Keratinocyte (primary cell): ENCODE measurements at places on chromosomes 1 and 21. TPM values are rescaled to one million over a fixed set of nuclear protein-coding genes. Genes with fewer than 3 reads are reported as not detected.

DNA sequence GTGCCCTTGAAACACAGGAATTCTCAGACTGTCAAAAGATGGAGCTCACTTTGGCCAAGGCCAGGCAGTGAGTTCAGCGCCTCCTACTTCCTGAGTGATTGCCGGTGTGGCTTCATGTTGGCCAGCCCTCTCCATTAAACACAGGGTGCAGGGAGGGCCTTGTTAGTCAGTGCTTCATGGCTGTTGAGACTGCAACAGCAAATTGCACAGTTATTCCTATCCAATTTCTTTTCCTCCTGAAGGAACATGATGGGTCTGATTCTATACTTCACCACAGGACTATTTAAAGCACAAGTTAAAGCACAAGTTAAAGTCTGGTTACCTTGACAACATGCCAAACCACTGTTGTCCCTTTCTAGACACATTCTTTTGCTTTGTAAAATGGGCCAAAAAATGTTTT is 156.6 kb downstream of the SIPA1L2 start:
- DNase-seq: no peak
- no peak overlapping the region for H3K27ac ChIP-seq
- no peak overlapping the region for H3K4me3 ChIP-seq
- peaks cover 3% of the 10 kb centered on the region for H3K4me1 ChIP-seq
- no peaks in the 10 kb centered on the region for H3K27me3 ChIP-seq

The CTSK gene
- polyA plus RNA-seq: 20.0 to 71.7 TPM (median 40.5 TPM) in 3 replicates

DNA sequence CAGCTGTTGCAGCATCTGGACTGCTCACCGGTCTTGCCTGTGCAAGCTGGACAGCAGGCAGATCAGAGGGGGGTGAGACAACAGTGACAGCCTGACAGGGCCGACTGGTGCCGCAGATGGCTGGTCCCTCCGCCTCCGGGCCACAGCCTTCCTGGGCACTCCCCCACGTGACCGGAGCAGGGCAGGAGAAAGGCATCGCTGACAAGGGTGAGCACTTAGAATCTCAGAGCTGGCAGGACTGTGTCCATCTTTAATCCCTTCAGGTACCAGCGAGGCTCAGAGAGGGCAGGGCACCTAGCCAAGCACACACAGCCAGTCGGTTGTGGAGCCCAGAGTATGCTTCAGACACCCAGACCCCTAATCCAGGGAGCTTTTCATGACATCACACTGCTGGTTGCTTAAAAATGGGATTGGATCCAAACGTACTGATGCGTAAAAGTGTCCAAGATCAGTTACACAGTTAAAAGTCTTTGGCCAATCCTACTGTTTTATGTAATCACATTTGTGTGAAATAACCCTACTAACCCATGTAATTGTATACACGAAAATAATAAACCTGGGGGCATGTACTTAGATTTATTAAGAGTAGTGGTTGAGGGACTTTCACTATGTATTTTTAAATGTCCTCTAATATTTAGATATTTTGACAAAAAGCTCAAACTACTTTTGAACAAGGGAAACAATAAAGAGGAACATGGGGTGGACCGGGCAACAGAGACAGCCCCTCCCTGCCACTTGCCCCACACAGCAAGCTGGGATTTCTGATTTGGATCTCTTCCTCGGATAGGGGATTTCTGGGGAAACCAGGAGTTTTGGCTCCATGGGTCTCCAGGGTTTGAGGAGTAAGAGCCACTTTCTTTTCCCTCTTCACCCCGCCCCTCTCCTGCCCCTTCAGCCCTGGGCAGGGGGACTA is 758 bp upstream of the CNTN2 start:
- H3K36me3 ChIP-seq: no peaks in the 10 kb centered on the region
- peaks cover 74% of the 10 kb centered on the region for H3K27me3 ChIP-seq
- H3K4me3 ChIP-seq: no peak overlapping the region
- H3K27ac ChIP-seq: no peak overlapping the region

The TBX15 gene
- polyA plus RNA-seq: 0.01 to 0.02 TPM in 2 of 3 replicates, not detected in the other

DNA sequence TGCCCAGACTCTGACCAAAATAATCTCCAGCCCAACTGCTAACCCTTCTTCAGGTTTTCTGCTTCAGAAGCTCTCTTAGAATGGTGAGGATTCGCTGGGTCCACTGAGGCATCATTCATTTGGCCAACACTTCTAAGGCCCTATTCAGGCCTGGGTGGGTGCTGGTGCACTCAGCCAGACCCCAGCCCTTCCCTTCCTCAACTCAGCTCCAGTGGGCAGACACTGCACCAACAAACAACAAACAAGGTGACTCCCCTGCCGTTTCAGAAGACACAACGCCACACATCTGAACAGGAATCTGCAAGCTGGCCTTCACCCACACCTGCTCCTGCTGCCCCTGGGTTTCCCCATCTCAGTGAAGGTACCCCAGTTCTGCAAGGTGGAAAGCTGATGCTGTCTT is 6.0 kb downstream of the HEYL start:
- no peaks in the 10 kb centered on the region for H3K4me1 ChIP-seq
- H3K27me3 ChIP-seq: peaks cover 57% of the 10 kb centered on the region
- DNase-seq: no peak
- H3K27ac ChIP-seq: no peak overlapping the region
- no peak overlapping the region for H3K4me3 ChIP-seq

The PGLYRP3 gene
- polyA plus RNA-seq: 0.93 to 1.9 TPM (median 1.0 TPM) in 3 replicates

GRCh38 chr1:163295949-163296348 is 25.8 kb upstream of the NUF2 start:
- H3K36me3 ChIP-seq: no peaks in the 10 kb centered on the region
- no peak overlapping the region for H3K4me3 ChIP-seq
- H3K27me3 ChIP-seq: no peaks in the 10 kb centered on the region
- no peak overlapping the region for H3K27ac ChIP-seq
- no peak for DNase-seq

- H3K4me1 ChIP-seq: peaks cover 6% of the 10 kb centered on the region
Observed at GRCh38 chr21:33572350-33572749, 16.1 kb downstream of the DONSON start.

DNA sequence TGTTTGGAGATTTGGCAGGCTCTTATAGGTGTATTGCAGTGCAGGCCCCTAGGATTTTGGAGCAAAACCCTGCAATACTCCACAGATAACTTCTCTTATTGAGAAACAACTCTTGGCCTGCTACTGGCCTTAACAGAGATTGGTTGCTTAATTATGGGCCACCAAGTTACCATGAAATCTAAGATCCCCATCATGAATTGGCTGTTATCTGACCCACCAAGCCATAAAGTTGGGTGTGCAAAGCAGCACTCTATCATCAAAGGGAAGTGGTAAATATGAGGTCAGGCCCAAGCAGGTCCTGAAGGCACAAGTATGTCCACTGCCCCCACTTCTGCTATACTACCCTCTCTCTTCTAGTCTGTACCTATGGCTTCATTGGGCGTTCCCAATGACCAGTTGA is 130.0 kb upstream of the TNFSF4 start:
- H3K4me3 ChIP-seq: no peak overlapping the region
- H3K4me1 ChIP-seq: no peaks in the 10 kb centered on the region
- H3K27me3 ChIP-seq: no peaks in the 10 kb centered on the region
- H3K36me3 ChIP-seq: no peaks in the 10 kb centered on the region

The MAP1LC3C gene
- not detected in 3 replicates for polyA plus RNA-seq

- DNase-seq: no peak
- no peak overlapping the region for H3K4me3 ChIP-seq
- peaks cover 20% of the 10 kb centered on the region for H3K36me3 ChIP-seq
- no peak overlapping the region for H3K27ac ChIP-seq
Observed at GRCh38 chr21:31665397-31665796, 5.9 kb downstream of the SOD1 start.

GRCh38 chr21:42161956-42162681 is 56.8 kb upstream of the ABCG1 start:
- H3K36me3 ChIP-seq: no peaks in the 10 kb centered on the region
- no peak overlapping the region for H3K27ac ChIP-seq
- no peak overlapping the region for H3K4me3 ChIP-seq
- peaks cover 5% of the 10 kb centered on the region for H3K27me3 ChIP-seq
- DNase-seq: no peak

GRCh38 chr1:34018285-34018684 is 146.7 kb downstream of the CSMD2 start:
- no peak for DNase-seq
- no peaks in the 10 kb centered on the region for H3K27me3 ChIP-seq
- no peaks in the 10 kb centered on the region for H3K4me1 ChIP-seq
- H3K27ac ChIP-seq: no peak overlapping the region

DNA sequence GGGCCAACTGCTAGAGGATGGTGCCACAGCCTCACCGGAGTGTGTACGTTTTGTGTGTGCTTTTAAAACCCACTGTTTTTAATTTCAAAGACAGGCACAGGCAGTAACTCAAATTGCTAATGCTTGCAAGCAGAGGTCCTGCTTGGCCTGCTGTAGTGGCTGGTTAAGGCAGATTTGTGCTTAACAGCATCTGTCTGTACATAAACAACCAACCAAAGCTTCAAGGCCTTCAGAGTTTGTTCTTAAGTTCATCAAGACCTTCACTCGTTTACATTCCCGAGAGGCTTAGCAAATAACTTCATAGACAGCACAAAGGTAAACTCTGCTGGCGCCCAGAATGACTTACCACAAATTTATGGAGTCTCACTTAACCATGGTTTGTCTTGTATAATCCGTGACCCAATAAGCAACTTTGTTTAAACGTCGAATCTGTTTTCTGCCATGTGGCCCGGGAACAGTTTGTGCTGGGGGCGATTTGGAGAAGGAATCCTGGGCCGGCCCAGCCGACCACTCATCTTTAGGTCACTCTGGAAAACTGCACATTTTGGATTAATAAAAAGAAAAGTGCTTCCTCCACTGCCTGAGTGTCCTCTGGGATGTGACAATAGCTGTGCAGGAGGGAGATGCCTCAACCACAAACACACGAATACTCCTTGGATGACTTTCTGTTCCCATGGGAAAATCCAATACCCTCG is 58.1 kb downstream of the CAPZB start:
- H3K4me1 ChIP-seq: peaks cover 25% of the 10 kb centered on the region
- H3K27ac ChIP-seq: no peak overlapping the region
- DNase-seq: no peak
- no peak overlapping the region for H3K4me3 ChIP-seq

GRCh38 chr21:21187579-21187978 is 189.4 kb downstream of the NCAM2 start:
- H3K4me1 ChIP-seq: no peaks in the 10 kb centered on the region
- H3K27ac ChIP-seq: no peak overlapping the region
- no peaks in the 10 kb centered on the region for H3K36me3 ChIP-seq
- DNase-seq: no peak
- no peak overlapping the region for H3K4me3 ChIP-seq

DNA sequence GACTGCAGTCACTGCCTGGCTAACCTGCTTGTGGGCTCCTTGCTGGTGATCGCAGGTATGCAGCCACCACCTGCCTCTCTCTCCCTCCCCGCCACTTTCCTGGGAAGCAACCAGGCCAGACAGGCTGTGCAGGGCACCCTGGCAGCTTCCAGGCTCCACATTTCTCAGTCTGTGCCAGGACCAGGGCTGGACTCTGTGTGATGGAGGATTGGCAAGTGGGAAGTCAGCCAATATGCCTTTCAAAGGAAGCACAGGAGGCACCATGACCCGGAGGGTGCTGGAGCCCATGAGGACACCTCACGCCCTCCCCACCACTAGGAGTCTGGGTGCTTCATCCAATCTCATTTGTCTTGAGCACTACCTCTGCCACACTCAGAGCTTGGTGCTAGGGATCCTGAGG is 15.8 kb upstream of the DISP3 start:
- peaks cover 3% of the 10 kb centered on the region for H3K27me3 ChIP-seq
- DNase-seq: no peak
- H3K27ac ChIP-seq: no peak overlapping the region

- no peak overlapping the region for H3K27ac ChIP-seq
- peaks cover 46% of the 10 kb centered on the region for H3K36me3 ChIP-seq
- H3K27me3 ChIP-seq: no peaks in the 10 kb centered on the region
- no peaks in the 10 kb centered on the region for H3K4me1 ChIP-seq
- DNase-seq: no peak
Observed at GRCh38 chr1:27332536-27333281, 9.1 kb upstream of the SYTL1 start.

GRCh38 chr1:60622486-60622885 is 459.9 kb upstream of the NFIA start:
- no peaks in the 10 kb centered on the region for H3K4me1 ChIP-seq
- no peak overlapping the region for H3K27ac ChIP-seq
- no peaks in the 10 kb centered on the region for H3K36me3 ChIP-seq
- no peak for DNase-seq

- H3K4me3 ChIP-seq: no peak overlapping the region
- H3K36me3 ChIP-seq: peaks cover 4% of the 10 kb centered on the region
- no peak for DNase-seq
- no peak overlapping the region for H3K27ac ChIP-seq
Observed at GRCh38 chr1:61092642-61093041, 10.3 kb downstream of the NFIA start.

DNA sequence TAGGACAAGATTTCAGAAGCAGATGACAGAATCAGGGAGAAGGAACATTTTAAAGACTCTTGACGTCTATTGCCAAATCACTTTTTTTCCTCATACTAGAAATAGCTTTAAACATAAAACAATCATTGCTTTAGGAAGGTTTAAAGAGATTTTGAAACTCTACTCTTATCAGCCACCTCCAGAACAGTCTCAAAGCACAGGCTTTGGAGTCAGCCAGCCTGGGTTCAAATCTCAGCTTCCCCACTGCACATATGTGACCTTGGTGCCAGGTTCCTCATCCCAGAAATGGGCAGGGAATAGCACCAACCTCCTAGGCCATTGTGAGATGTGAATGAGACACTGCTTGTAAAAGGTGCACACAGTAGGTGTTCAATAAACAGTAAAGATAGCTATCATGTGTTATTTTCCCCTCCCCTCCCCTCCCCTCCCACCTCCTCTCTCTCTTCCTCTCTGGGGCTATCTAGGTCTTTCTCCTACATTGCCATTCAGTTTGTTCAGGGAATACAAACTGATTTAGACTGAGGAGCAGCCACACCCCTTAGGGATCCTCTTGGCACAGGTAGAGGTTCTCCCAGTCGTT is 20.6 kb downstream of the SPOCD1 start:
- H3K27ac ChIP-seq: no peak overlapping the region
- no peaks in the 10 kb centered on the region for H3K27me3 ChIP-seq
- no peak overlapping the region for H3K4me3 ChIP-seq

GRCh38 chr1:111802110-111802509 is 46.4 kb downstream of the DDX20 start:
- H3K4me3 ChIP-seq: no peak overlapping the region
- peaks cover 6% of the 10 kb centered on the region for H3K27me3 ChIP-seq
- no peaks in the 10 kb centered on the region for H3K36me3 ChIP-seq

The IFNLR1 gene
- 2.8 to 3.9 TPM (median 3.4 TPM) in 3 replicates for polyA plus RNA-seq

- no peak for DNase-seq
- H3K4me1 ChIP-seq: peaks cover 63% of the 10 kb centered on the region
- no peaks in the 10 kb centered on the region for H3K36me3 ChIP-seq
- H3K27me3 ChIP-seq: no peaks in the 10 kb centered on the region
Observed at GRCh38 chr1:58928514-58928913, 144.7 kb upstream of the JUN start.

DNA sequence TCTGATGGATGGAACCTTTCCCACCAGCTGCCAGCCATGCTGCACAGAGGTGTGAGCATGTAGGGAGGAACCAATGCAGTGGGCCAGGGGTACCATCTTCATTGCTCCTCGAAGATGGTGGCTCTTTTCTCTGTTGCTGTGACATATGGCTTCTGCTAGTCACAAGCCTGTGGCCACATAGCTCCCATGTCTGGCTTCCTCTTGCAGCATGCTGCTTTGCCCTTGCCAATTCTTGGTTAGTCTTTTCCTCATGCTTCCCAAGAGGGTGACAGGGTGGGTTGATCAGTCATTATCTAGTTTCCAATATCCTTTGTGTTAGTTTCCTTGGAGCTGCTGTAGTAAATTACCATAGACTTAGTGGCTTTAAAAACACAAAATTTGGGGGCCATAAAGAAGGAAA is 123.4 kb downstream of the ETS2 start:
- no peak overlapping the region for H3K27ac ChIP-seq
- H3K4me1 ChIP-seq: peaks cover 14% of the 10 kb centered on the region
- no peak for DNase-seq
- H3K4me3 ChIP-seq: no peak overlapping the region
- no peaks in the 10 kb centered on the region for H3K36me3 ChIP-seq
- H3K27me3 ChIP-seq: no peaks in the 10 kb centered on the region
